Parietal lobe (tissue), 2 donors: ENCODE measurements at places on chromosomes 5 and 9. TPM values are rescaled to one million over a fixed set of nuclear protein-coding genes. Genes with fewer than 3 reads are reported as not detected.

The GLRA1 gene
- total RNA-seq = not detected

The SLC25A2 gene
- 0.63 TPM for total RNA-seq

The CAMSAP1 gene
- 183 TPM for total RNA-seq

The RMRP gene
- total RNA-seq = 78,439 TPM

The SLC23A1 gene
- not detected for total RNA-seq

The ORM2 gene
- not detected for total RNA-seq

The BAAT gene
- 0.31 TPM for total RNA-seq

The SLC6A7 gene
- total RNA-seq = 1.9 TPM

The RFESD gene
- 2.5 TPM for total RNA-seq

The TMEM215 gene
- total RNA-seq = 0.31 TPM

The PCDHGB4 gene
- 35.4 TPM for total RNA-seq

The UNC5A gene
- total RNA-seq = 11.6 TPM

The STPG3 gene
- total RNA-seq = not detected

The NR6A1 gene
- 3.4 TPM for total RNA-seq

The ARL14EPL gene
- not detected for total RNA-seq

The ADAMTSL1 gene
- 44.1 TPM for total RNA-seq

The MYOZ3 gene
- total RNA-seq = 2.2 TPM
